Aorta (tissue), 5 donors: ENCODE measurements at places on chromosomes 12 and 14. TPM values are rescaled to one million over a fixed set of nuclear protein-coding genes. Genes with fewer than 3 reads are reported as not detected.

- DNase-seq: no peak
These were observed 345.0 kb downstream of the CCDC91 start for GRCh38 chr12:28535216-28535615.

DNA sequence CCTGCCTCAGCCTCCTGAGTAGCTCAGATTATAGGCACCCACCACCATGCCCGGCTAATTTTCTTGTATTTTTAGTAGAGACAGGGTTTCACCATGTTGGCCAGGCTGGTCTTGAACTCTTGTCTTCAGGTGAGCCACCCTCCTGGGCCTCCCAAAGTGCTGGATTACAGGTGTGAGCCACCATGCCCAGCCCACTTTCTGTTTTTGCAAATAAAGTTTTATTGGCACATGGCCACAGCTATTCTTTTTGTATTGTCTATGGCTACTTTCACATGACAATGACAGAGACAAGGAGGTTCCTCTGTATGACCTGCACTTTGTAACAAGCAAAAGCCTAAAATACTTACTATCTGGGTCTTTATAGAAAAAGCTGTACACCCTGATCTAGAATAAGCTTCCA lies 19.7 kb upstream of the DIABLO start:
- DNase-seq: no peak

- DNase-seq: no peak
These were observed 136.9 kb downstream of the ITPR2 start for GRCh38 chr12:26696048-26696612.

DNA sequence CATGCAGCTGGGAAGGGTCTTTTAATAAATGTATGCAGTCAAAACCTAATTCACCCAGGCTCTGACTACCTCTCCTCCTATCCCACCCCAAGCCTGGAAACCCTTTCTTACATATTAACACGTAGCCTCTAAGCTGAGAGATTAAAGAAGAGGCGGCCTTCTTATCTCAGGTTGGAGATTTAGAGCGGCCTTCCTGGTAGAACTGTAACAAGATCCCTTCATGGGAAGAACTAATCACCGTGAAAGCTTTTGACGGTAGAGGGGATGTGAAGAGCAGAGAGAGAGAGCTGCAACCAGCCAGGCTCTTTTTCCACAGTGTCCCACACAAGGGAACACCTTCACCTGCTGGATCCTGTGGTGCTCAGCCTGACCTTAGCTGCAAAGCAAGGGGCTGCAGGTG lies 367.4 kb downstream of the MED13L start:
- no peak for DNase-seq

DNA sequence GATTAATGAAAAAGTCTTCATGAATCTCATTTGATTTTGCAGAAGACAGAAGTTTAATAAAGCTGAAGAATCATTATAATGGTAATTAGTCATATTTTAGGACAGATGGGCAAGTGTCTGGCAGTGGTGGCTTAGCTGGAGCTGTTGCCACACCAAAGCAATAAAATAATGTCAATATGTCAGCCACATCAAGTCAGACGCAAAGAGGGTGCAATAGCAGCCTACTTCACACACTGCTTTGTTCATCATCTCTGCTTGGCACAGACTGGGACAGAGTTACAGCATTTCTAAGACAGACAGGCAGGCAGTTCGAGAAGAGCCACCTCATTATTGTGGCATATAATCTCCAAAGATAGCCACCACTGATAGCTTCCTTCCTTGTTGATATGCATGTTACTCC lies 16.9 kb upstream of the KRR1 start:
- no peak for DNase-seq

GRCh38 chr14:67240168-67240932 lies 885 bp upstream of the PALS1 start:
- peak; percentile 86 for DNase-seq

- no peak for DNase-seq
These were observed 12.5 kb downstream of the OTX2 start for GRCh38 chr14:56797569-56798446.

- DNase-seq: no peak
These were observed 160.4 kb upstream of the NOS1 start for GRCh38 chr12:117521867-117522266.

- no peak for DNase-seq
These were observed 203.7 kb downstream of the CACNA1C start for GRCh38 chr12:2256453-2256852.

DNA sequence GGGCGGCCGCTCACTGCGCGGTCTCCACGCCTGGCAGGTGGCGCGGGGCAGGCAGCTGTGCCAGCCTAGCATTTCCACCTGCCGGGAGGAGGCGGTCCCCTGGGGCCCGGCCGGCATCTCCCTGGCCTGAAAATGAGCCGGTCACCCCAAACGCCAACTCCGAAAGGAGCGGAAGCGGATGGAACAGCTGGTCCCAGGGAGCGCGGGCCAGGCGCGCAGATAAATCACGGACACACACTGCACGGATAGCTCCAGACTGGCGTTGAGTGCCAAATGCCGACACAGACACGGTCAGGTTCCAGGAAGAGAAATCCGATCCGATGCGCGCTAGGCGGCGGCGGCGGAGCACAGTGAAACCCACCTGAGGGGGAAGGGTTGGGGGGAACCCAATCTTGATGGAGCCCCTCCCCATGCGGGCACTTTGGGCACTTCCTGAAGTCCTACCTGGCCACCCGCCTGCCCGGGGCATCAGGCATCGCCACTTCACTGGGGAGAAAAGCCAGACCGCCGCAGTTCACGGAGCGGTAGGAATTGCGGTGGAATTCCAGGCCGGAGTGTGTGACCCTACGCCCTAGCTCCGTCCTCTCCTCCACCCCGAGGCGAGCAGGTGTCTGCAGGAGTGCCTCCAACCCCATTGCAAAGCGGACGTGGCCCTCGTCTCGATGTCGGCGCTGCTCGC lies 624 bp upstream of the PLEKHD1 start:
- no peak for DNase-seq

DNA sequence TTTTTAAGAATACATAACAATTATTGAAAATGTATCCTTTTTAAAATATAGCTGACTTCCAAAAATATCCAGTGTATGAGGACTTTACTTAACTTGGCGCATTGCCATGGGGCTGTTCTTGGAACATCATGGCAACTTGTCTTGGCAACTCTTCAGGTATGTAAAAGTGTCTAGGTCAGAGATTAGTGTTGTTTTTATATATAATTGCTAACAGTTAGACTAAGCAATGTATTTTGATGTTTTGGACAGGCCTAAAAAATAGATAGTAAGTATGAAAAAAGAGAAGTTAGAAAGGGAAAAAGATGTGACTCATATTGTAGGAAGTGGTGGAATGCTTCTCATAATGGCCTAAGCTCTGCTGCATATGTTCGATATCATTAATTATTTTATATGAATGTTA lies 70.9 kb downstream of the MON2 start:
- no peak for DNase-seq

GRCh38 chr14:100773331-100774163 lies 46.9 kb downstream of the DLK1 start:
- DNase-seq: peak; percentile 69

- DNase-seq: no peak
These were observed 68.9 kb downstream of the DDX51 start for GRCh38 chr12:132075026-132075713.

DNA sequence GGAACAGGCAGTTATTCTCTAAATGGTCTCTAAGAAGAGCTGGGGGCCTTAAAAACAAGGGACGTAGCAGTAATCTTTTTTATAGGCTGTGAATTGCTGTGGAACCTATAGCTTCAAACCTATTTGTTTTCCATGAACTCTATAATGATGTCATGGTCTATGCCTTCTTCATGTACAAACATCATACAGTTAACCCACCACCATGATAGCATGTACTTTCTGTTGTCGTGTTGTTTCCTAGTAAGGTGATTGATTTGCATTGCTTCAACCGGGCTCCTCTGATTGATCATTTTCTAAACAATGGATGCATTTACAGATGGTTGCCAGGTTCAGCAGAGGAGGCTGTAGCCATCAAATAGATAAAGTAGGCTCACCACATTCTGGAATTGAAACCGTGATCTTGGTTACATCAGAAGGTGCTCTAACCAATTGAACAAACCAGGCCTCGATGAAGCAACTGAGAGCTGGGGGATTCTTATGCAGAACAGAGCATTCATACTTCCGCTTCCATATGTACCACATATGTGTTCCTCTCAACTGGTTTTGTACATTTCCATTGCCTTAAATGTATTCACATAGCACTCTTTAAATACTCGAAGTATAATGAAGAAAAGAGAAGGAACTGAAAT lies 25.6 kb upstream of the PCNX1 start:
- DNase-seq: no peak

DNA sequence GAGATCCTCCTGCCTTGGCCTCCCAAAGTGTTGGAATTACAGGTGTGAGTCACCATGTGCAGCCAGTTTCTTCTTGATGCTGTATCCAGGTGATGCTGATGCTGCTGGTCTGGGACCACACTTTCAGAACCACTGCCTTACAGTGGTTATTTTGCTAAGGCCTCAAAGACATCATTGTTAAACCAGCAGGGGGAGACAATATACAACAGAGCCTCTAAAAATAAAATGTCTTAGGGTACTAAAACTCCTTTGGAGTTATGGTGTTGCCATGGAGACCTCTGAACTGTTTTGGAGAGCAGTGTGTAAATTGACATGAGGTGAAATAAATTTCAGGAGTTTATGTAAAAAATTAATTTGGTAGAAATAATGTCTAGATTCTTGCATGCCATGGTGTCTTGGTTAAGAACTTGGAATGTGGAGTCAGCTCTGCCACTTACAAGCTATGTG lies 1.1 kb upstream of the ARG2 start:
- no peak for DNase-seq

DNA sequence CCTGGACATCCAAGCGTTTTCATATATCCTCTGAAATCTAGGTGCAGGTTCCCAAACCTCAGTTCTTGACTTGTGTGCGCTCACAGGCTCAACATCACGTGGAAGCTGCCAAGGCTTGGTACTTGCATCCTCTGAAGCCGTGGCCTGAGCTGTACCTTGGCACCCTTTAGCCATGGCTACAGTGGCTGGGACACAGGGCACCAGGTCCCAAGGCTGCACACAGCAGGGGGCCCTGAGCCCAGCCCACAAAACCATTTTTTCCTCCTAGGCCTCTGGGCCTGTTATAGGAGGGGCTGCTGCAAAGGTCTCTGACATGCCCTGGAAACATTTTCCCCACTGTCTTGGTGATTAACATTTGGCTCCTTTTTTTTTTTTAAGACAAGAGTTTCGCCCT lies 11.6 kb upstream of the FAM177A1 start:
- no peak for DNase-seq

DNA sequence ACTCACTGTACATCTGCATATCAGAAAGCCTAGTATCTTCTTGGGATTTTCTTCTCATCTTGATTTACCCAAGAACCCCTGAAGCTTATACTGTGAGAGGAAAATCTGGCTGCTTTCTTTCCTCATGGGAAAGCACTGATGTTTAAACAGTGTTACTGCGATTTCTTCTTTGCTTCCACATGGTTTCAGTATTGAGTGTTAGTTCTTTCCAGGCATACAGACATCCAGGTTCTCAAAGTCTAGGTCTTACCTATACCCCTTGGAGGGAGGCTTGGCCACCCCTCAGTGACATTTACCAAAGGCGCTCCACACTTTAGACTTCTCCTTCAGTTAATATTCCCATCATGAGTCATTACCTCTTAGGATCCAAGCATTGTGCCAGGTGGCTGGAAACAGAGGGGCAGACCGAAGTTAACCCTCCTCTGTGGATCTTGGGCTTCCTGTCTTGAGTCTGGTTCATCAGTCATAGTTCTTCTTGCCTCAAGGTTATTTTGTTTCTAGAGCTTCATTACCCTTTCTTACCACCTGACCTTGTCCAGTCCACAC lies 79.1 kb downstream of the TMEM117 start:
- DNase-seq: no peak

DNA sequence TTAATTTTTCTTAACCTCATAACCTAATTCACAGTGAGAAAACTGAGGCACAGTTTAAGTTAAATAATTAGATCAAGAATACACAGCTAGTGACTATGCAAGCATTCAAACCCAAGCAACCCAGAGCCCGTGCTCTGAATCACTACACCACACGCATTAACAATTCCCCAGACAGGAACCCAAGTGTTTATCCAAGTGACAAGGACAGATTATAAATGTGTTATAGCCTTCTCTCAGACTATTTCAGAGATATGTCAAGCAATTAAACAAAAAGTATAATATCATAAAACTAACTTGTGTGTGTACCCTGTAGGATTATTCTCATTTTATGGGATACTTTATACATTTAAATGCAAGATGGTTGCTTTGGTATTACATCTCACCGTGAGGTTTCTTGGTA lies 43.8 kb downstream of the MED13L start:
- DNase-seq: no peak

DNA sequence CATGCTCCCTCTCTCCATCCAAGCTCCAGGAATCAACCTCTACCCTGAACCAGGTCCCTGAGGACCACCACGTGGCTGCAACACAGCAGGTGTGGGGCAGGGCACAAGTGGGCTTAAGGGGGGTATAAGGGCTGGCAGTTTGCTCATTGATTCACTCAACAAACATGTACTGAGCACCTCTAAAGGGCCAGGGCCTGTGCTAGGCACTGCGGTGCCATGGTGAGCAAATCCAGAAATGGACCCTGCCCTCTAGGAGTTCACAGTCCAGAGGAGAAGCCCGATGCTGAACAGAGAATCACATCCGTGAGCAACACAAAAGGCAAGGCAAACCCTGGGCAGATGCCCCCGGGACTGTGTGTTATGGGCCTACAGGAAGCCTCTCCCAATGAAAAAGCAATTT lies 6.5 kb upstream of the AQP2 start:
- no peak for DNase-seq

DNA sequence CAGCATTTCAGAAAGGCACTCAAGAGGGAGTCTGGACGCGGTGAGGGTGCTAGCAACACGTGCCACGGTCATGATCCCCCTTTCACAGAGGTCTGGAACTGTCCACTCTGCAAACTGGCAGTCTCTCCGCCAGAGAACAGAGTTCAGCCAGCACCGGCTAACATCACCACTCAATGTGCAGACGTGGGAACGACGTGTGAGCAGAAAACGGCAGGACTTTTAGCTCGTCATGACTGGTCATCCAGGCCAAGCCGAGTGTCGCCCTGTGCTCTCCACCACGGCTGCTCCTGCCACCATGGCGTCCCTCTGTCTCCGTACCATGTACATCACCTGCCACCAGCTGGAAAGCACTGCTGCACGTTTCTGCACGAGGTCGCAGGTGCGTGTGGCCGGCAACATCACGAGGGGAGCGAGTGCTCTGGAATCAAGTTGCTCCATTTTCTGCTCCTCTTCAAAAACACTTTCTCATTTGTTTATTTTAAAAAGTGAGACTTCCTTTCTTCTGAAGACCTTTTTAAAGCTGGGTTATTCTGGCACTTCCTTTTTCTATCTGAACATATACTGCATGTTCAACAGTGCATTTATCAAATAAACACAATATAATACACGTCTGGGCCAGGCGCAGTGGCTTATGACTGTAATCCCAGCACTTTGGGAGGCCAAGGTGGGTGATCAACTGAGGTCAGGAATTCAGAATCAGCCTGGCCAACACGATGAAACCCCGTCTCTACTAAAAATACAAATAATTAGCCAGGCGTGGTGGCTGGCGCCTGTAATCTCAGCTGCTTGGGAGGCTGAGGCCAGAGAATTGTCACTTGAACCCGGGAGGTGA lies 28.0 kb downstream of the SLC15A4 start:
- DNase-seq: no peak

The TTC6 gene
- not detected for total RNA-seq

The PAH gene
- not detected for total RNA-seq

The RD3L gene
- not detected for total RNA-seq

The CAPS2 gene
- total RNA-seq: 33.9 TPM

The KRT82 gene
- not detected for total RNA-seq

The PRB2 gene
- total RNA-seq: not detected

The ANO2 gene
- total RNA-seq: 30.8 TPM

The TGM1 gene
- 5.7 TPM for total RNA-seq

The ZDHHC22 gene
- not detected for total RNA-seq
